ENCODE measurements at places on chromosomes 7 and 10.

DNA sequence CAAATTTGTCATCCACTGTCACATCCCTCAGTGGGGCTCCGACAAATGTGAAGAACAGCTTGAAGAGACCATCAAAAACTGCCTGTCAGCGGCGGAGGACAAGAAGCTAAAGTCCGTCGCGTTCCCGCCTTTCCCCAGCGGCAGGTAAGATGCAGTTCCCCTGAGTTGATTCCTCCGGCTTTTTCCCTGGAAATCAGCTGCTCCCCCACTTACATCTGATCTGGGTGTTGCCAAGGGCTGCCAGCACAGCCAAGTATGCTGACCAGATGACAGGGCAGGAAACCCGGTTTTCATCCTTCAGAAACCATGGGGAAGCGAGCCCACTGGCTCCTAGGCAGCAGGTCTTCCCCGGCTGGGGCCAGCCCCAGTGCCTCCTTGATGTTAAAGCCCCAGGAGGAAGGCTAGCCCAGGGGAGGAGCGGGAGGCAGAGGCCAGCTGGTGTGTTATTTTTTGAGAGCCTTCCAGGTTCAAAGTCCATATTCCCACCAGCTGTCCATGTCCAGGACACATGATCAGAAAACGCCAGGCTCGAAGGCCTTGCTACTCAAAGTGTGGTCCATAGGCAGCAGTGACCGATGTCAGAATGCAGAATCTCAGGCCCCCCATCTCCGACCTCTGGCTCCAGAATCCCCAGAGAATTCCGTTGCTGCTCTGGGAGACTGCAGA is 23.4 kb downstream of the AIFM2 start:
- no peak for DNase-seq

GRCh38 chr7:53800746-53801145 is 741.4 kb upstream of the VSTM2A start:
- no peak for DNase-seq

DNA sequence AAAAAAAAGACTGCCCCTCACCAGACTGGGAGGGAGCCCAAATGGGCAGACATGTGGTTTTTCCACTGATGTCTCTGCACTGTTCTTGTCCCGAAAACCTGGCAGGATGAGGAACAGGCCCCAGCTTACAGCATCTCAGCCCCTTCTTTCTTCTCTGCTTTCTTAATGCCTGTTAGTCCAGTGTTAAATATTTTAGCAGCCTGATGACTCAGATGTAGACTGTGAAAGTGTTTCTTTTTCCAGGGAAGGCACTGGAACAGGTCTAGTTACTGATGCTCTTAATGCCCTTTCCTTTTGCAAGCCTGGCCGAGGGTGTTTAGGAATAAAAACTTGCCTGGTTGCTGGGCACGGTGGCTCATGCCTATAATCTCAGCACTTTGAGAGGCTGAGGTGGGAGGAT is 107.7 kb downstream of the TACC2 start:
- no peak for DNase-seq

- no peak for DNase-seq
These were observed 31.7 kb downstream of the DYNC1I1 start for GRCh38 chr7:95804052-95804451.

GRCh38 chr7:95531605-95532219 is 46.0 kb downstream of the ASB4 start:
- DNase-seq = no peak

GRCh38 chr7:147428075-147428474 is 1162.5 kb upstream of the C7orf33 start:
- DNase-seq = no peak

- DNase-seq = no peak
These were observed 219.7 kb downstream of the MLLT10 start for GRCh38 chr10:21753497-21754270.

DNA sequence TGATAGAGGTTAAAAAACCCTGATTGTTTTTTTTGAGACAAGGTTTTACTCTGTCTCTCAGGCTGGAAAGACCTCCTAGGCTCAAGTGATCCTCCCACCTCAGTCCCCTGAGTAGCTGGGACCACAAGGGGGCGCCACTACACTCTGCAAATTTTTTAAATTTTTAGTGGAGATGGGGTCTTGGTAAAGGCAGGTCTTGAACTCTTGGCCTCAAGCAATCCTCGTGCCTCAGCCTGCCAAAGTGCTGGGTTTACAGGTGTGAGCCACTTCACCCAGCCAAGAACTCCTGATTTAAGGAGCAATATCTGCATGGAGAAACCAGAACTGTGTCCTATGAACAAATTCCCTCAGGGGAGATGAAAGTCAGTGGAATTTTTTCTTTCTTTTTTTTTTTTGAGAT is 7.3 kb upstream of the KLHDC10 start:
- DNase-seq = peak; percentile 90

DNA sequence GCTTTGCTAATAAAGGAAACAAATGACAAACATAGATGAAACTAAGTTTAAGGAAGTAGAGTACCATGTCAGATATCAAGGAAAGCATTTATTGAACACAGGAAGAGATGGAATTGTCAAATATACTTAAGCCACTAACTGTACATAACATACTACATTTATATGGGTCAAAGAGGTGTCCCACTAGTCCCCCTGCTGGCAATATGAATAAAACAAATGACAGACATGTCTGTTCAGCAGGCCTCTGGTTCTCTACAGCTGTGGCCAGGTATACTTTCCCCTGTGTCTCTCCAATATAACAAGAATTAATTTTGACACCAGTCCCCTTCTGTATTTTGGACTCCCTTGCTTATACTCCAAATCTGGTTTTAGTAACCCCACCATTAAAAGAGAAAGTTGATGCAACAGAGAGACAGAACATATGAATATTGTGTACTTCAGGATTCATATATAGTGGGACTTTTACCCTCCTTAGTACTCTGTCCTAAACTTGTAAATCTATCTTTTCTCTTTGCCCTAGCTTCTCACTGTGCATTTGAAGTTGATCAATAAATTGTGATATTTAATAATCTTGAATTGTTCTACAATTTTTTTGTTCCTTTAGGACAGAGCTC is 42.9 kb downstream of the CD36 start:
- DNase-seq = no peak

GRCh38 chr7:82722946-82723345 is 279.4 kb upstream of the CACNA2D1 start:
- DNase-seq = no peak

DNA sequence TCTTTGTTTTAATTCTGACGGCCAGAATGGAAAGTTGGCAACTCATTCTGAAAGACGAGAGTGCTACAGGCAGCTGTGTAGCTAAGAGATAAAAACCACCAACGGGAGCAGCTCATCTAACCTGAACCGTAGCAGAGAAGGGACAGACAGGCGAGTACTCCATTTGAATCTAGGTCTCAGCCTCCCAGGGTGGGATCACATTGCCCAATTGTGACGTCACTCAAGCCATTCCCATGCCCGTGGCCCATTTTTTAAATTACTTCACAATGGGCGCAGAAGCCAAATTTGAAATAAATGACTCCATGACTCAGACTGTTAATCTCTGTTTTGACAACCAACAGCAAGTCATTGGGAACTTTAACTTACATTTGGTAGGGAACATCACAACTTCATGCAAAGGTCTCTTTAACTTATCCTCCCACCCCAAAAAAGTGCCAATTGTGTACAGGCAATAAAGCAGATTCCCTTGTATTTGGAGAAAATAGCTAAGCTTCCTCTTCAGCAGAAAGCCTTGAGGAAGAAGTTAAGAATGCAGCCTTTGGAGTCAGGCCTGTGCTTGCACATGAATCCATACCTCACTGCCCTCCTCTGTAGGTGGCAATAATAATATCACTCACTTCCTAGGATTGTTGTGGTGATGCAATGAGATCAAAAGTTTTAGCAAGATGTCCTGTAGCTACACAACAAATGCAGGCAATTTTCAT is 93.2 kb upstream of the KIF5B start:
- peak; percentile 44 for DNase-seq

GRCh38 chr7:22438994-22439393 is 61.0 kb downstream of the STEAP1B start:
- DNase-seq = no peak

GRCh38 chr7:4613846-4614548 is 68.1 kb upstream of the FOXK1 start:
- no peak for DNase-seq

DNA sequence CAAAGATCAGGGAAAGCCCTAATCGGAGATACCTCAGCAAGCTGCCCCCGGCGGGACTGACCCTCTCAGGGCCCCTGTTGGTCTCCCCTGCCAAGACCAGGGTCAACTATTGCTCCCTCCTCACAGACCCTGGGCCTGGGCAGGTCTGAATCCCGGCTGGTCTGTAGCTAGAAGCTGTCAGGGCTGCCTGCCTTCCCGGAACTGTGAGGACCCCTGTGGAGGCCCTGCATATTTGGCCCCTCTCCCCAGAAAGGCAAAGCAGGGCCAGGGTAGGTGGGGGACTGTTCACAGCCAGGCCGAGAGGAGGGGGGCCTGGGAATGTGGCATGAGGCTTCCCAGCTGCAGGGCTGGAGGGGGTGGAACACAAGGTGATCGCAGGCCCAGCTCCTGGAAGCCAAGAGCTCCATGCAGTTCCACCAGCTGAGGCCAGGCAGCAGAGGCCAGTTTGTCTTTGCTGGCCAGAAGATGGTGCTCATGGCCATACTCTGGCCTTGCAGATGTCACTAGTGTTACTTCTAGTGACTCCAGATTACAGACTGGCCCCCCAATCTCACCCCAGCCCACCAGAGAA is 24.1 kb downstream of the TBATA start:
- DNase-seq = no peak

GRCh38 chr10:46514431-46514861 is 42.0 kb downstream of the GPRIN2 start:
- DNase-seq = no peak

- no peak for DNase-seq
These were observed 35.8 kb downstream of the HECW1 start for GRCh38 chr7:43148161-43148731.
